ENCODE measurements at places on chromosomes 4 and X.

GRCh38 chr4:102586002-102586643 lies 85.0 kb downstream of the NFKB1 start:
- no peak for DNase-seq

DNA sequence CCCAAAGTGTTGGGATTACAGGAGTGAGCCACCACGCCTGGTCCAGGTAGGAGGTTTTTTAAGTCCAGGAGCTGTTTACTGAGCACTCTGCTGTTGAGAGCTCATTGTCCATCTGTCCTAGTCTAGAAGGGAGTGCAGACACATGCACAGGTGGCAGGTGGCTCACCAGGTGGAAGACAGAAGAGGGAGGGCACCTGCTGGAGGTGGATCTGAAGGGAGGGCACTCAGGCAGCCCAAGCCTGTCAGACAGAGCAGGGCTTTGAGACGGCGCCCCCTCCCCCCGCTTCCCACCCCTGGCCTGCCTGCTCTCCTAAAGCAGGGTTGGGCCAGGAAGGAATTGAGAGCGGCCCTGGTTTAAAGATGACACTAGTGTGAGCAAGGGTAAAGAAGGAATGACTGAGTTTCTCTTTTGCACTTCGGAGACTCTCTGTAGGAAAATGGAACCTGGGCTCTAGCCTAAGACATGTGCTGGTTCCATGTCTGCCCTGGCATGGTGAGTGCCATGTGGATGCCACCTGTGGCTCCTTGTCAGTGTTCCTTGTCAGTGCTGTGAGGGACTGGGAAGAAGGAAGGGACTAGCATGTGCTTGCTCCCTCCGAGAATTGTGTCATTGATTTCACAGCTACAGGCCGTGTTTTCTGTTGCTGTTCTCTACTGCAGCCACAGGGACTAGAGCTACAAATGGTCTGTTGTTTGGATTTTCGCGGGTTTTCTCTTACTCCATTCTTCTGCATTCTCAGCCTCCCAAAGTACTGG lies 108.6 kb downstream of the TNIP2 start:
- no peak for DNase-seq

GRCh38 chrX:44225667-44226066 lies 117.8 kb downstream of the EFHC2 start:
- DNase-seq: no peak

DNA sequence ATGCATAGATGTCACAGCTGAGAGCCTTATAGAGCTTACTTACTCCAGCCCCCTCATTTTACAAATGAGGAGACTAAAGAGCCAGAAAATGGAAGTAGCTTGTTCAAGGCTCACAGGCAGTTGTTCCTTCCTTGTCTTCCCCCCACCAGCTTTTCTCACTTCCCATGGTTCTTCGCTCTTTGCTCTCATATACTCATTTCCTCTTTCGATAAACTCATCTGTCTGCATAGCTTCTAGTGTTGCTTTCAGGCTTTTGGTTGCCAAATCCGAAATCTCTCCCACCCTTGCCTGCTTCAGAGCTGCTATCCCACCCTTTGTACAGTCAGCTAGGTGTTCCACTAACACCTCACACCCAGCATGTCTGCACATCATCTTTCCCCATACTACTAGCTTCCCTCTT lies 25.0 kb upstream of the GJB1 start:
- DNase-seq: no peak

- no peak for DNase-seq
Measured at GRCh38 chr4:66577922-66578321, 907.6 kb upstream of the EPHA5 start.

DNA sequence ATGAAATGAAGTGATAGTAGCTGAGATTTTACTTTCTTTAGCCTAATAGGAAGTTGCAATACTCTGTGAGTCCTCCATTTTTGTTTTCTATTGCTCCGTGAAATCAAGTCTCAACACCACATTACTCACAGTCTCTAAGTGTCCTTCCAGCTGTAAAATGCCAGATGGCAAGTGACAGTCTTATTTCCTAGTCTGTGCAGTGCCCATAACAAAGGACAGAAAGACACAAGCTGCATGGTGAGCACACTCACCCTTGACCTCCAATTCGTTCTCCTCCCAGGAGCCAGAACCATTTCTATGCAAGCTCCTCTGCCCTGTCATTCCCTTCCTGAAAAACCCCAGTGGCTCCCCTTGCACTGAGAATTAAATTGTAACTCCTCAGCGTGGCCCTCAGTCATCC lies 101.6 kb downstream of the PARM1 start:
- no peak for DNase-seq

- no peak for DNase-seq
Measured at GRCh38 chr4:25540734-25541133, 114.9 kb upstream of the SLC34A2 start.

GRCh38 chr4:140185412-140186081 lies 31.6 kb upstream of the MAML3 start:
- no peak for DNase-seq

GRCh38 chrX:31981546-31982062 lies 909.8 kb upstream of the FTHL17 start:
- DNase-seq: no peak

DNA sequence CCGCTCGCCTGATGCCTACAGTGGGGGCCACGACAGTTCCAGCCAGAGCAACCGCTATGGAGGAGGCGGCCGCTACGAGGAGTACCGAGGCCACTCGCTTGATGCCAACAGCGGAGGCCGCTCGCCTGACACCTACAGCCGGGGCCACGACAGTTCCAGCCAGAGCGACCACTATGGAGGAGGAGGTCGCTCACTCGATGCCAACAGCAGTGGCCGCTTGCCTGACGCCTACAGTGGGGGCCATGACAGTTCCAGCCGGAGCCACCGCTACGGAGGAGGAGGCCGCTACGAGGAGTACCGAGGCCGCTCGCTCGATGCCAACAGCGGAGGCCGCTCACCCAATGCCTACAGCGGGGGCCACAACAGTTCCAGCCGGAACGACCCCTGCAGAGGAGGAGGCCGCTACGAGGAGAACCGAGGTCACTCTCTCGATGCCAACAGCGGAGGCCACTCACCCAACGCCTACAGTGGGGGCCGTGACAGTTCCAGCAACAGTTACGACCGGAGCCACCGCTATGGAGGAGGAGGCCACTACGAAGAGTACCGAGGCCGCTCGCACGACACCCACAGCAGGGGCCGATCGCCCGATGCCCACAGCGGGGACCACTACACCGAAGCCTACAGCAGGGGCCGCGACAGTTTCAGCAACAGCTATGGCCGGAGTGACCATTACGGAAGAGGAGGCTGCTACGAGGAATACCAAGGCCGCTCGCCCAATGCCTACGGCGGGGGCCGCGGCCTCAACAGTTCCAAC lies 2.5 kb downstream of the RBMXL3 start:
- DNase-seq: no peak

DNA sequence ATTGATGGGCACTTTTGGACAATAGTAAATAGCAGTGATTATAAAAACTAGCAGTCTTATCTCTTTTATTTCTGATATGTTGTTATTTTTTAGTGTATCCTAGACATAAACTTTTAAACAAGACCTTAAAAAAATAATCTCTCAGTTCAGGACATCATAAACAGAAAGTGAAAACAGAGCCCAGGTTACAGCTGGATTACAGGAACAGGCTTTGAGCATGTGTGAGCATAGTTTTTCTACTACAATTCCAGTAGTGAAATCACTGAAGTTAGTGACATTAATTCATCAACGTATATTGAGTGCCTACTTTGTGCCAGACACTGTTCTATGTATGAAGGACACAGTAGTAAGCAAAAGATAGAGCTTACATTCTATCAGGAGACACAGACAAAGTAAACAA lies 16.9 kb downstream of the TRIM75 start:
- no peak for DNase-seq

GRCh38 chr4:101141230-101141629 lies 206.1 kb downstream of the PPP3CA start:
- DNase-seq: no peak

DNA sequence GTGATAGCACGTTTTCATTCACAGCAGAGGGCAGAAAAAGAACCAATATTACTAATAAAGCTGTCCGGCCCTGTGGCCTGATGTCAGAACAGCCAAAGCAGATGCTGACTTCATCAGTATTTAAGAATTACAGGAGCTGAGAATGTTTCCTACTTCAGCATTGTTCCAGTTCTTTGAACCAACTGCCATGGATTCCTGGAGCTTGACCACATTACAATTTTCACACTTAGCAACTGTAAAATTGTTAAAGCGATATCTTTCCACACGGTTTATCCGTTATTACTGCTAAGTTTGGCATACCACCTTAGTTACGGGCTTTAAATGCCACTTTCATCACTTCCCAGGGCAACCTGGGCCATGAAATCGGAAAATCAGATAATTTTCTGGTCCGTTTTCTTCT lies 118.2 kb downstream of the EPHA5 start:
- DNase-seq: no peak

DNA sequence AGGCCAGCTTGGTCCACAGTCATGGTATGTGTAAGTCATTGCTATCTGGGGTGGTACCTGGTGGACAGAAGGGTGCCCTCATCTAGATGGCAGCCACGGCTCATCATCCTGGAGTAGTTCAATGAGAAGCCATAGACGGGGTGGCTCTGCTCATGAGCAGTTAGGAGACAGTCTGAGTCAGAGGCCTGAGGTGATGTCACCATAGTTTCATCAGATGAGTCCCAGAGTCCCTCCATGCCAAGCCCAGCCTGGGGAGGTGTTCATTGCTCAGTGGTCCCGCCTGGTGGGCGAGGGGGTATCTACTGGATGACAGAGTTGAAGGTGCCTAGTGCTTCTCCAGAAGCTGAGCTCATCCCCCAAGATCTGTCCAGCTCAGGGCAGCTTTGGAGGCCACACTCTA lies 49.8 kb downstream of the DLG3 start:
- no peak for DNase-seq

GRCh38 chr4:184911310-184911709 lies 85.5 kb upstream of the ACSL1 start:
- no peak for DNase-seq

GRCh38 chrX:13265549-13266132 lies 54.2 kb downstream of the ATXN3L start:
- DNase-seq: no peak

- no peak for DNase-seq
Measured at GRCh38 chrX:32687379-32687778, 524.0 kb downstream of the DMD start.

DNA sequence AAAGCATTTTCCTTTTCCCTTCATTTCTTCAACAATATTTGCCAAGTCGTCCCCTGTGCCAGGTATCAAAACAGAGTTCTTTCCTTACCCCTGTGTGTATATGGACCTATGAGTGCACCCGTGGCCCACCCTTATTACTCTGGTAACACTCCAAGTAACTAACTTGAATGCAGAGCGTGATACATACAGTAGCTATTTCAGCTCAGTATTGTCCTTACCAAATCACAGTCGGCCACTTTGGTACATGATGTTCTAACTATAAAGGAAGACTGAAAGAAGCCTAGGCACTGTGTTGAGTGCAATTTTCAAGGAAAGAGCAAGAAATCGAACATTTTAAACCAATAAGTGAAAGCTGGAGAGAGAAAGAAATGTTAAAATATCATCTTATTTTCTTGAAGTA lies 88.4 kb downstream of the ARX start:
- DNase-seq: no peak

GRCh38 chr4:112633477-112634235 lies 3.1 kb downstream of the ZGRF1 start:
- DNase-seq: no peak

DNA sequence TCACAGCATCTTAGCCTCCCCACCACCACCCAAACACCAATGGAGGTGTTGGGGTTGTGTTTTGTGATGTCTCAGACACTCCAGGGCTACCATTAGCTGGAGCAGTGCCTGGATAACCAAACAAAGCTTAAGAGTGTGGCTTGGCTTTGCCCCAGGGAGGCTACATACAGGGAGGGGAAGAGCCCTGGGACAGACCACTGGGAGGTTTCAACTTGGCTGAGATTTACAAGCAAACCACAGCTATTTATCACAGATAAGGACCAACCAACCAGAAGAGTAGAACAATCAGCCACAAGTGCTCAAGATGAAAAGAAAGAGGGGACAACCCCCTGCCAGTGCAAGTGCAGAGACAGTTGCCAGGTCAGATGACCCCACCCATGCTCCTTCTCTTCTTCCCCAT lies 24.1 kb downstream of the SOX3 start:
- no peak for DNase-seq

DNA sequence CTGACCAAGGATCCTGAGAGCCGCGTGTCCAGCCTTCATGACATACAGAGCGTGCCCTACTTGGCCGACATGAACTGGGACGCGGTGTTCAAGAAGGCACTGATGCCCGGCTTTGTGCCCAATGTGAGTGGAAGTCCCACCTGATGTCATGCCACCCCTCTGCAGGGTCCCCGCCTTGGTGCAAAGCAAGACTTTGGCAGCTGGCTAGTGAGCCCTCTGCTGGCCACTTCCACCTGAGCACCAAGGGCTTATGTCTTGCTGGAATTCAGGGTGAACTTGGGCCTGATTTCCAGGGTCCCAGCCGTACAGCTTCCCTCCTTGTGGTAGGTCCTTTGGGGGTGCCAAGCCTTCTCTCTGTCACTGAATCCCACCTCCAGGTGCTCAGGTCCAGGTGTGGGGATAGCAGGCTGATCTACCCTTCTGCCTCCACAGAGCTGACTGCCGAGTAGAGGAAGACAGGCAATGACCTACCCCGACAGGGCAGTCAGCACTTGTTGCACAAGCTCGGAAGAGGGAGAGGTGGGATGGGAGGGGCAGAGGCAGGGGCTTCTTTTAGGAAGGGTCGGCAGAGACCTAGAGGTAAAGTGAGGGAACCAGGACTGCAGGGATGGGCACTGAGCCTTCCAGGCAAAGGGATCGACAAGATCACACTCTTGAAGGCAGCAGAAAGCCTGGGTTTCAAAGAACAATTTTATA lies 248.1 kb downstream of the EVC2 start:
- no peak for DNase-seq

DNA sequence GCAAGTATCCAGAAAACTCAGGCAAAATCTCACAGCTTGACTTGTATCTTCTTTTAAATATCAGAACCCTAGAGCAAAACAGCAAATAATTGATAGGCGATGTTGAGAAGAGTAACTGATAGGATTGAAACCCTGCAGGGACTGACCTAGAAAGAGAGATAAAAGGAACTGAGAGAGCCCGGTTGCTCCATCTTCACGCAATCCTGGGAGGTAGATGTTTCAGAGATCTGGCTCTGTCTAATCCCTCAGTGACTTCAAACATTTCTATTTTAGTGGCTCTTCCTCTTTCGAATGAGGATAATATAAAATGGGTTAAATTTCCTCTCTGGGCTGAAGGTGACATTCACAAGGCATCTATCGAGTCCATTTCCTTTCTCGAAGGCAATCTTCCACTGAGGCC lies 39.3 kb upstream of the RPL34 start:
- no peak for DNase-seq

DNA sequence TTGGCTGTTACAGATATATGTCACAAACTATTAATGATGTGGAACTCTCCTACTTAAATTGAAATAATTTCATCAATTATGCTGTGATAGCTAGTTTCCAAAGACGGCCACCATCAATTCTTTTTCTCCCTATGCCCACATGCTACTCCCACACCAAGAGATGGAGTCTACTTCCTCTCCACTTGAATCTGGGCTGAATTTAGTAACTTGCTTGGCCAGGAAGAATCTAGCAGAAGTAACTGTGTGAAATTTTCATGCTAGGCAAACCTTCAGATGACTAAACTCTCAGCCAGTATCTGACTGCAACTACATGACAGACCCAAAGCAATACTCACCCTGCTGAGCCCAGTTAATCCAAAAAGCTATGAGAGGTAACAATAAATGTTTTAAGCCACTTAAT lies 3.2 kb downstream of the SEPSECS start:
- DNase-seq: no peak

GRCh38 chr4:88653371-88653946 lies 44.2 kb downstream of the NAP1L5 start:
- DNase-seq: no peak
